CD14-positive monocyte (primary cell): ENCODE measurements at places on chromosomes 1 and 21. TPM values are rescaled to one million over a fixed set of nuclear protein-coding genes. Genes with fewer than 3 reads are reported as not detected.

RNASEL gene
- polyA plus RNA-seq = 7.9 TPM

HES4 gene
- polyA plus RNA-seq = 2.0 TPM

PER3 gene
- polyA plus RNA-seq = 1.3 and 2.3 TPM in 2 replicates

FMO2 gene
- polyA plus RNA-seq = not detected

C1orf87 gene
- polyA plus RNA-seq = not detected

GLMN gene
- 2.6 TPM for polyA plus RNA-seq

AKNAD1 gene
- polyA plus RNA-seq = not detected

C1QA gene
- polyA plus RNA-seq = 14.5 and 34.5 TPM in 2 replicates

FMN2 gene
- polyA plus RNA-seq = not detected

UMODL1 gene
- polyA plus RNA-seq = not detected

DOP1B gene
- 11.0 TPM for polyA plus RNA-seq

NTNG1 gene
- not detected in 2 replicates for polyA plus RNA-seq

LAPTM5 gene
- polyA plus RNA-seq = 1,669 and 1,706 TPM in 2 replicates

GNG12 gene
- polyA plus RNA-seq = 0.03 TPM

LRP8 gene
- polyA plus RNA-seq = 0.95 TPM

MMEL1 gene
- 1.9 and 5.0 TPM in 2 replicates for polyA plus RNA-seq

IL24 gene
- polyA plus RNA-seq = not detected

ATP1A2 gene
- polyA plus RNA-seq = 0.03 TPM in 1 of 2 replicates, not detected in the other

PPP2R5A gene
- 21.5 and 38.4 TPM in 2 replicates for polyA plus RNA-seq

KIF26B gene
- 0.04 and 0.05 TPM in 2 replicates for polyA plus RNA-seq

CYP4A22 gene
- polyA plus RNA-seq = not detected

SLC25A34 gene
- polyA plus RNA-seq = 0.08 TPM

DCST1 gene
- polyA plus RNA-seq = 0.05 TPM in 1 of 2 replicates, not detected in the other

OR2L8 gene
- not detected for polyA plus RNA-seq

CYYR1 gene
- 0.16 TPM for polyA plus RNA-seq

PDPN gene
- not detected for polyA plus RNA-seq

CDC7 gene
- 0.71 and 2.3 TPM in 2 replicates for polyA plus RNA-seq

SH2D5 gene
- not detected for polyA plus RNA-seq

IL6R gene
- polyA plus RNA-seq = 57.9 and 62.1 TPM in 2 replicates

FCRL2 gene
- not detected for polyA plus RNA-seq

RPS27 gene
- polyA plus RNA-seq = 4,309 TPM

F13B gene
- polyA plus RNA-seq = not detected in 2 replicates

F5 gene
- 2.9 and 7.1 TPM in 2 replicates for polyA plus RNA-seq

FCGR3A gene
- 138 and 146 TPM in 2 replicates for polyA plus RNA-seq

TNFRSF9 gene
- polyA plus RNA-seq = 1.6 and 2.6 TPM in 2 replicates

THRAP3 gene
- 14.1 and 30.1 TPM in 2 replicates for polyA plus RNA-seq

ITLN2 gene
- not detected in 2 replicates for polyA plus RNA-seq

OPRD1 gene
- polyA plus RNA-seq = 0.01 TPM in 1 of 2 replicates, not detected in the other

AVPR1B gene
- polyA plus RNA-seq = not detected in 2 replicates

C1QC gene
- polyA plus RNA-seq = 3.6 and 7.0 TPM in 2 replicates

TSPEAR gene
- polyA plus RNA-seq = not detected

CNIH3 gene
- 0.37 TPM for polyA plus RNA-seq

TFF2 gene
- polyA plus RNA-seq = not detected

HSF2BP gene
- polyA plus RNA-seq = not detected in 2 replicates

LCE1A gene
- polyA plus RNA-seq = not detected in 2 replicates

CHAF1B gene
- 0.19 and 0.24 TPM in 2 replicates for polyA plus RNA-seq

NTMT2 gene
- polyA plus RNA-seq = not detected
